Kidney (tissue), 22 donors: ENCODE measurements at places on chromosomes 2 and 18. TPM values are rescaled to one million over a fixed set of nuclear protein-coding genes. Genes with fewer than 3 reads are reported as not detected.
A peak's percentile ranks its signal among the peaks of the same experiment; 100 is the strongest.

Gene DPP10
- polyA plus RNA-seq = 0.67 TPM

GRCh38 chr2:10478298-10478625 is 30.1 kb upstream of the ODC1 start:
- DNase-seq = no peak

- DNase-seq = peak; percentile 69
These were observed 63.6 kb downstream of the CIB4 start for GRCh38 chr2:26577442-26578112.

DNA sequence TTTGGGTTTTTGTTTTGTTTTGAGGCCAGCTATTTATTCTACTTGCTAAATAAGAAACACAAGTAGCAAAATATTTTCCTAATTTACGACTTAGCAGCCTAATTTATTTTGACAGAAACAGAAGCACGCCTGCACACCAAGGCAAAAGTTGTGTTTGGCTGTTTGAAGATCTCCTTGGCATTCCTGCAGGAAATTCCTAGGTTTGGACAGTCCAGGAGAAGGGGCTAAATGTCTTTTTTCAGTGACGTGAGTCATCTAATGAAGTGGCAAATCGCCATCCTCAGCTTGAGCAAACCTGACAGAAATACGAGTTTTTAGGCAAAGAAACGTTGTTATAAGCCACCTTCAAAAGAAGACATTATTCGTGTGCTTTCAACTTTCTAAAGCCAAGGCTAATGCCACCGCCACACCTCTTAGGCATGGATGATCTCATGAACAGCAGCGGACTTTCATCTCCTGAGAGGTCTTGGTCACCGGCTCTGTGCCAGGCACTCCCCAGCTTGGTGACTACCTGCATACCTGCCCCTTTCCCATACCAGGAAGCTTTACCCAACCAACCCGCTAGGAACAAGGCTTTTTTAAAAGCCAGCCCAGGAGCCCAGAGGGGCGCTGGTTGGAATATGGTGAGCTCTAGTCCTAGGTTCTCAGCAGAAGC is 30.9 kb downstream of the STK39 start:
- DNase-seq = no peak

GRCh38 chr2:202494300-202495229 is 118.4 kb downstream of the BMPR2 start:
- peak; percentile 82 for DNase-seq

GRCh38 chr2:109401370-109401769 is 212.4 kb downstream of the SEPTIN10 start:
- no peak for DNase-seq

DNA sequence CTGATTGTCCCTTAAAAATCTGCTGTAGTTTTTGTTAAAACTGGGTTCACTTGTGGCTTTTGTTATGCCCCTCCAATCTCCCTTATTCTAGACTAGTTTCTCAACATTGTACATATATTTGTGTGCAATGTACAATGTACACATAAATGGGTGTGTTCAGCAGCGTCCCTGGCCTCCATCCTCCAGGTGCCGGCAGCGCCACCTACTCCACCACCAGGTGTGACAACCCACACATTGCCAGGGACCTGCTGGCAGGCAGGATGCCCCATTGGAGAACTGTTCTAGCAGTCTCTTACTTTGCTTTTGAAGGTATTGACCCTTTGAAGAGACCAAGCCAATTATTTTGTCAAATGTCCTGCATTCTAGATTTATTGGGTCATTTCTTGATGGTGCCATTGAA is 75.4 kb downstream of the SH3RF3 start:
- DNase-seq = no peak

DNA sequence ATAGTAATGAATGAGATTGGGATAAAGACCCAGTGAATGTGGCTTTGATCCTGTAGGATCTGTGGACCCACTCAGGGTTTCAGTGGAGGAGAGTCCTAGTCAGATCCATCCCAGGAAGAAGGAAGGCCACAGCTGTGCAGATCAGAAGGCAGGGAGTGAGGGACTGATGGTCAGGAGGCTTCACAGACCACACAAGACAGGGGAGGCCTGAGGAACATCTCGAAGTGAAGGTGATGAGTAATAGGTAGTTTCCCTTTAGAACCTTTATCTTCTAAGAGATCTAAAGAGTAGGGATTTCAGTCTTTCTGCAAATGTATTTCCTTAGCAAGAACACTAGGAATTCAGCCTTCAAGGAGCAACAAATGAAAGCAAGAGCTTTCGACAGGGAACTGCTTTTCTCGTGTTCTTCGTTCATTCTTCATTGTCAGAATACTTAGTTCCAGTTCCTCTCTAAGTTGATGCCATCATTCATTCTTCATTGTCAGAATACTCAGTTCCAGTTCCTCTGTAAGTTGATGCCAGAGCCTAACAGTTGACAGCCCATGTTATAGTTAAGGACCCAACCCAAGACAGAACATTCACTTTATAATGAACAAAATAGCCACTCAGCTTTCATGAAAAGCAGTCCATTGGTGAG is 150.2 kb upstream of the EPAS1 start:
- no peak for DNase-seq
